ENCODE measurements at places on chromosomes 7 and 10.

DNA sequence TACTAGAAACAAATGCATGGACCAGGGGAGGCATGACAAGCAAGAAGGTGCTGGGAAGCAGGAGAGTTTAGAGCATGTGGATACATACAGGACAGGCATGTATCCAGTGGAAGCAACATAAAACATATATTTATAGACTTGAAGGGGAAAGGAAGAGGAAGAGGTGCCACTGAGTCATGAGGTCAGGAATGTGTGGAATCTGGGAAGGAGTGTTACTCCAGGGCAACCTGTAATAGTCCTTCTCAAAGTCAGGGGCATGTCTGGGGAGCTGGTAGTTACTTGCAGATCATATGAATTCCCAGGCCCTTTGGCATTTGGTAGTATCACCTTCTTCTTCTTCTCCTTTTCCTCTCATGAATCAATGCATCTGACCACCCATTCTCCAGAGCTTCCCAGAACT lies 246.6 kb downstream of the XPNPEP1 start:
- peak; percentile 82 for DNase-seq

- DNase-seq = no peak
These were observed 809.1 kb downstream of the ANKRD7 start for GRCh38 chr7:119033641-119034040.

- DNase-seq = no peak
These were observed 1.4 kb upstream of the VSTM4 start for GRCh38 chr10:49116509-49117375.

DNA sequence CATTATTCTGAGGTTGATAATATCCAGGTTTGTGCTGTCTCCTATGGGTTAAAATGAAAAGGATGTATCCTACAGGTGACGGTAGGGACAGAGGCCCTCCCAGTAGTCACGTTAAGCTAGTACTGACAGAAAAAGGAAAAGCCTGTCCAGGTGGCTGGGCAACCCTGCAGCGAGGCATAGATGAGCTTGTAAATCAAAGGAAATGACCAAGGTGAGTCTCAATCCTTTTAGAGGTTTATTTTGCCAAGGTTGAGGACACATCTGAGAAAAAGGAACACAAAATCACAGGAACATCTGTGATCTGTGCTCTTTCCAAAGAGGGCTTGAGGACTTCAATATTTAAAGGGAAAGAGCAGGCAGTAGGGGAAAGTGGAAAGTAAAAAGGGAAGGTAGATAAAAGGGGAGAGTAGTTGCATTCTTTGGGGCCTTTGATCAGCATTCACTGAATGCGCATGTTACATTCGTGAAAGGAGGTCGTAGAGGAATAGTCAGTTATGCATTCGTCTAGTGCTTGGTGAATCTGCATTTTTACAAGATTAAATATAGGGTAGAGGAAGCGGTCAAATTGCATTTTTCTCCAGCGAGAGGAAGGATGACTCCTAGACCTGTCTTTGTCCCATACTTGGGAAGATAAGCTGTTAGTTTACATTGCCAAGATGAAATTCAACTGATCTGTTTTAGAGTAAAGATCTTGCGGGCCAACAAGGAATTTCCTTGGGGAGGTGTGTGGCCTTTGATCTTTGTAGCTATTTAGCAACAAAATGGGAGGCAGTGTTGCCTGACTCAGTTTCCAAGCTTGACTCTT lies 884 bp upstream of the GSTO1 start:
- no peak for DNase-seq

DNA sequence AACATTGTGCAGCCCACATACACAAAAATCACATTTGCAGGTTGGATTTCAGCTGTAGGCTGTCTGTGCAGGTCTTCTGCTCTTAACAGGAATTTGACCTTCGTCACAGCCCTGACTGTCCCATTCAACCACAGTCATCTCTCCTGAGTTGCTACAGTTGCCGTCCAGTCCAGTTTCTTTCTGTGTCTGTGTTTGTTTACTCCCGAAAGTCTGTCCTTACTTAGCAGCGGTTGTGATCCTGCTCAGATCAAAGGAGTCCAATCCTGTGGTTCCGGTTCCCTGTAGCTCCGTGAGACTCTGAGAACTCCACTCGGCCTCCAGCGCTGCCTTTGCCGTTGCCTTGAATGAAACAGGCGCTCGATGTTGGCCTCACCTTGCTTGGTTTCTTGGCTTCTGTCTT lies 111.6 kb upstream of the GATA3 start:
- DNase-seq = no peak

DNA sequence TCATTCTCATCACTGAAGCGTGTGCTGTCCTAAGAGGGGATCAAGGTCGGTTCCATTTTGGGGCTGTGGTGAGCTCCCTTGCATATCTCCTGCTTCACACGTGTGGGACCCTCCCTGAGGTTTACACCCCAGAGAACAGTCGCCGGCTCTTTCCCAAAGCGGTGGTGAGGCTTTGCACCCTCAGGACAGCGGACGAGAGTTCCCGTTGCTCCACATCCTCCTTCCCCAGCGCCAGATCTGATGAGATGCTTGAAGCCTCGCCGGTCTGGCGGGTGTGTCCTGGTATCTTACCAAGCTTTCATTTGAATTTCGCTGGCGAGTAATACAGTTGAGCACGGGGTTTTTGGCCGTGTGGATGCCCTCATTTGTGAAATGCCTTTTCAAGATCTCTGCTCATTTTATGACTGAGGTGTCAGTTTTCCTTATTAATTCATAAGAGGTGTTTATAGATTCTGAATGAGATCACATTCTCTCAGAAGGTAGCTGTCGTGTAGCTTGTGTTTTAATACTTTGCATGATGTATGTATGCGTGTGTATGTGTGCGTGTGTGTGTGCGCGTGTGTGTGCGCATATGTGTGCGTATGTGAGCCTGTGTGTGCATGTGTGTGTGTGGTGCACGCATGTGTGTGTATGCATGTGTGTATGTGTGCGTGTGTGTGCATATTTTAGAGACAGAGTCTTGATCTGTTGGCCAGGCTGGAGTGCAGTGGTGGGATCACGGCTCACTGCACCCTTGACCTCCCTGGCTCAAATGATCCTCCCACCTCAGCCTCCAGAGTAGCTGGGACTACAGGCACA lies 30.7 kb downstream of the ELFN1 start:
- DNase-seq = no peak

DNA sequence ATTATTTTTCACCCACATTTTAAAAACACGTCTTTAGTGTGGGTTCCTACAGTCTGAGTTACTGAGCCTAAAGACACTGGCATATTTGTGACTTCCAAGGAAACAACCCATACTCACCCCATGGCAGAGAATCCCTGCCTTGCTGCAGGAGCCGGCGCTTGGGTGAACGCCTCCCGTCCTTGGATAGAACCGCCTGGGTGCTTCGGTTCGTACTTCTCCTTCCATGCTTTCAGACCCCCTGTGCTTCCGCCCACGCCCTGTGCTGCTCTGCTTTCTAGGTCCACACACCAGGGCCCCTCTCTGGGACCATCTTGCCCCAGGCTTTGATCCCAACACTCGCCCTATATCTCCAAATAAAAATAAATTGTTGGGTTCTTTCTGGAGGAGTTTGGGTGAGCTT lies 125.8 kb downstream of the PTPRN2 start:
- no peak for DNase-seq

DNA sequence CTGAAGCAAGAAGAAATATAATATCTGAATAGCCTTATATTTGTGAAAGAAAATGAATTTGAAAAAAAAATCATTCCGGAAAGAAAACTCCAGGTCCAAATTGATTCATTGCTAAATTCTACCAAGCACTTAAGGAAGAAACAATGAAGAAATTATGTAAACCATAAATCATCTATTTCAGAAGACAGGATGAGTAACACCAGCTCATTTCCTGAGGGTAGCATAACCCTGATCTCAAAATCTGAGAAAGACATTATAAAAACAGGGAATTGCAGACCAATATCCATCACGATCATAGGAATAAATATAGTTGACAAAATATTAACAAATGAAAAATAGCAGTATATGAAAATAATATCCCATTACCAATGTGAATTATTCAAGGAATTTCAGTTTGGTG lies 70.1 kb upstream of the RAB18 start:
- DNase-seq = peak; percentile 35

DNA sequence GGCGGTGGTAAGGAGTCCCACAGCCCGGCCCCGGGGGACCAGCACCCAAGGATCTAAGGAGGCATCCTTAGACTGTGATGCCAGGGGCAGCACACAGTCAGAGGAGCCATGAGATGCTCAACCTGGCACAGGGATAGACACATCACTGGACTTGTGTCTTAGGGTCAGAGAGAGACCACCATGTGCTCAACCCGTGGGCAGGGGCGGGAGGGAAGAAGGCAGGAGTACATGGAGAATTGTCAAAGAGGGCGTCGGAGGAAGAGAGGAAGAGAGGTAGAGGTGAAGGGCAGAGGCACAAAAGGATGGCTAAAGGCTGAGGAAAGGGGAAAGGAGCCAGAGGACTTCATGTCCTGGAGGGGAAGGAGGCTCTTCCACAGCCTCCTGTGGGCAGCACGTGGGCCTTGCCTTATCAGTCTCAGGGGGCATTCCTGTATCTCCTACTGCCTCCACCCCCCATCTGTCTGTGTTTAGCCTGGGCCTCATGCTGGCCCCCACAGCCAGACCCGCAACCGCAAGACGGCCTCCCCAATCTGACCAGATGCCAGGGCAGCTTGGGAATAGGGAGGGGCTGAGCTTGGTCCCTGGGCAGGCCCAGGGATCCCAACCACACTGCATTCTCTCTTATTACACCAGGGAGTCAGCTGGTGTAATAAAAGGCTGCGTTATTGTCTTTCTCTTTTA lies 2.2 kb downstream of the ADCY1 start:
- no peak for DNase-seq

GRCh38 chr10:52257692-52258075 lies 56.4 kb upstream of the DKK1 start:
- no peak for DNase-seq

- DNase-seq = peak; percentile 47
These were observed 22.3 kb downstream of the COX15 start for GRCh38 chr10:99709480-99710229.

- peak; percentile 32 for DNase-seq
These were observed 671 bp upstream of the ATAD1 start for GRCh38 chr10:87818505-87819288.

Data from bronchial epithelial cell (primary cell).